ENCODE measurements at places on chromosomes 6 and 20.
A peak's percentile ranks its signal among the peaks of the same experiment; 100 is the strongest.

- DNase-seq = no peak
These were observed 71.5 kb downstream of the NCR2 start for GRCh38 chr6:41406728-41407489.

DNA sequence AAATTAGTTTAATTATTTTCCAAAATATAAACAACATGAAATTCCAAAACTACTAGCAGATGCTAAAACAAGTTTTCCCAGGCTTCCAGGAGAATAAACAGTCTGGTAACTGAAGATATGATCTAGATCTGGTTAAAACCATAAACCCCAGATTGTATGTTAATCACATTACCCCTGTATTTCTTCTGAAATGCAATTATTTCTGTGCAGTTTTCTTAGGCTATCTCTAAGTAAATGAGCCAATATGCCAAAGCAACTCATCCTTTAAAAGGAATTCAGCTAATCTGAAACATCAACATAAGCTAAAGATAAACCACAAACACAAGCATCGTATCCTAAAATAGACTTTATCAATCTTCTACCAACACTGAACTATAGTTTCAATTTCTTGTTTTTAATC, 44.6 kb upstream of the SENP6 start:
- no peak for DNase-seq

- no peak for DNase-seq
These were observed 35.4 kb downstream of the GCNT2 start for GRCh38 chr6:10556589-10556988.

DNA sequence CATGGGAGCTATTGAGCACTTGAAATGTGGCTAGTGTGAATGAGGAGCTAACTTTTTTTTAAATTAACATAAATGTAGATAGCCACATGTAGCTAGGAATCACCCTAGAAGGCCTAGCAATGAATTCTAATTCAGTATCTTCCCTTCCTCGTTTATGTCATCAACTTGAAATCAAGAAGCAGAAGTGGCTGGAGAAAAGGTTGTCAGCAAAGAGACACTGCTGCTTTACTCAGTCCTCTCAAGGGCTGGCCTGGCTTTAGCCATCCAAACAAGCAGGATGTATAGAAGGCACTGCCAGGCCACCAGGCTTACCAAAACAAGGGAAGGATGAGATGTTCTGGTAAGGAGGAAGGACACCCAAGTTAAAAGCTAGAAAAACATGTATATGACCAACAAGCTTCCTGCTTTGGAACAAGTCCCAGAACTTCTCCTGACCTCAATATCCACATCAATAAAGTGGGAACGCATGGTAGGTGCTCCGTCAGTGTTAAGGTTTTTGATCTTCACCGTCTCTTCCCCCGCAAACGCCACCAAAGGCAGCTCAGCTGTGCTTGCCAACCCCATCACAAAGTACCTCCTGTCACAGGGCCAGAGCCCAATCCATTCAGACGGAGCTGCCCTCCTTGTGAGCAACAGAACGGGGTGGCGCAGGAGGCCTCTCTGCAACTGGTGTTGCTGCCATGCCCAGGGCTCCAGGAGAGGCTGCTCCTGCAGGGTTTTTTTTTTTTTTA, 235.8 kb upstream of the RIN2 start:
- no peak for DNase-seq

DNA sequence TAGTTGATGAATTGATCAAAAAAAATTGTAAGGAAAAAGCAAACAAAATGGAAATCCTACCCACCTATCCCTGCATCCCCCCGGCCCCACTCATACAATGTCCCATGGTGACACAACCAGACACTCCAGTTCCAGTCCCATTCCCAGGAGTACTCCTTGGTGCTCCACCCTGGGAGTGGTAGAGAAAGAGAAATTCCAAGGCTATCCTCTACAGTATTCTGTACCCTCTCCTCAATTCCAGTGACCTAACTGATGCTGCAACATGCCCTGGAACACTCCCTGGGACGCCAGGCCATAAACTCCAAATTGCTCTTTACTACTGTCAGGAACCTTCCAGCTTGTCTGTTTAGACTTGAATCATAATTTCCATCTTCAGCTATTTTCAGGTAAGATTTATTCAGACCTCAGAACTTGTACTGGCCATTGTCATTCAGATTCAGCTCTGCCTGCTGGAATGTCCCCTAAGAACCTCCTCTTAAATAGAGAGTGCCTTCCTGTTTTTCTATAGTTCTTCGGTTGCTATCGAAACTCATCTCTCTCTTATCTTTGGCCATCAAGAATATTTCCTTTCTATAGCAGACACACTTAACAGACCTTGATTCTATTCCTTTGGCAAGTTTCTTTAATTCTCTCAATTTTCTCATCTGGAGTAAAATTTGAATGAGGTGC, 8.7 kb downstream of the GPX6 start:
- no peak for DNase-seq

- no peak for DNase-seq
These were observed 648.9 kb downstream of the PRKN start for GRCh38 chr6:162078667-162079066.

GRCh38 chr20:52496191-52496590, 304.6 kb upstream of the ZFP64 start:
- DNase-seq = no peak

GRCh38 chr6:169966312-169967181, 215.1 kb downstream of the ERMARD start:
- no peak for DNase-seq

GRCh38 chr20:7137395-7138151, 370.1 kb downstream of the BMP2 start:
- DNase-seq = no peak

- no peak for DNase-seq
These were observed 33.5 kb downstream of the WDR27 start for GRCh38 chr6:169668203-169668847.

- no peak for DNase-seq
These were observed 328.6 kb upstream of the SYNCRIP start for GRCh38 chr6:85971238-85971637.

GRCh38 chr20:39713076-39713840, 751.1 kb downstream of the DHX35 start:
- DNase-seq = no peak

- no peak for DNase-seq
These were observed 50.1 kb downstream of the PHF3 start for GRCh38 chr6:63685446-63686379.

- DNase-seq = no peak
These were observed 24.5 kb upstream of the SMOC2 start for GRCh38 chr6:168416531-168416930.

GRCh38 chr20:18805881-18806280, 7.7 kb upstream of the SCP2D1 start:
- no peak for DNase-seq

DNA sequence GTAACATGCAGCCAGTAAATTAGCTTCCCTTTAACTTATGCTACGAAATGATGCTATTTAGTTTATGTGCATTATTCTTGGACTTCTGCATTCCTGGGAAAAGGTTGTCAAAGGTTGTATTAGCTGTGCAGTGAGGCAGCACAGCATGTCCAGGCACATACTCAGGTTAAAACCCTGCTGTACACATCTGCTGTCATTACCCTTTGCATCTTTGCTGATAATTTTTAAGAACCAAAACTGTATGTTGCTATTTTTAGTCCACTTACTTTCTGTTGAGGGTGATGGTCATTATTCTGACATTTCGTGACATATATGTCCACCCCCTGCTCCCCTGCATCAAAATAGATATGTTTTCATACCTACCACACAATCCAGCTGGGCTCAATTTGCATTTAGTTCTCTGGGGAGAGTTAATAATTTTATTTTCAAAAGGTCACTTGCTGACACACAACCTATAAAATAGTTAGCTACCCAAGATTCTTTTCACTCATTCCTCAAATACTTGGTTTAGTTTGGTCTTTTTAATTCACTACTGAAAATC, 142.5 kb upstream of the SPACA1 start:
- DNase-seq = no peak

GRCh38 chr6:110625883-110626282, 149.5 kb upstream of the SLC22A16 start:
- DNase-seq = no peak

DNA sequence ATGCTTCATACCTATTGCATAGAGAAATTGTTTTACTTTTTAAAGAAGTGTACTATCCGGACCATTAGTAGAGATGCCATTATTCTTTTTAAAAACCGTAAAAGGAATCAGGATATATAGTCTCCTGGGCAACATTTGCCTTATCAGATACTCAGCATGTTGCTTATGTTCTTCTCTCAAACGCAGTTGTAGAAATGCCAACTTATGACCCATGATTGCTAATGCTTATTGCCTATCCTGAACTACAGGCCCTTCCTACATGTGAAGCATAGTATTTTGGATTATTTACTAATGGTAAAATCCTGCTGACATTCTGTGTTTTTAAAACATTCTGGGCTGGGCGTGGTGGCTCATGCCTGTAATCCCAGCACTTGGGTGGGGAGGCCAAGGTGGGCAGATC, 99.5 kb downstream of the FOXO3 start:
- no peak for DNase-seq

DNA sequence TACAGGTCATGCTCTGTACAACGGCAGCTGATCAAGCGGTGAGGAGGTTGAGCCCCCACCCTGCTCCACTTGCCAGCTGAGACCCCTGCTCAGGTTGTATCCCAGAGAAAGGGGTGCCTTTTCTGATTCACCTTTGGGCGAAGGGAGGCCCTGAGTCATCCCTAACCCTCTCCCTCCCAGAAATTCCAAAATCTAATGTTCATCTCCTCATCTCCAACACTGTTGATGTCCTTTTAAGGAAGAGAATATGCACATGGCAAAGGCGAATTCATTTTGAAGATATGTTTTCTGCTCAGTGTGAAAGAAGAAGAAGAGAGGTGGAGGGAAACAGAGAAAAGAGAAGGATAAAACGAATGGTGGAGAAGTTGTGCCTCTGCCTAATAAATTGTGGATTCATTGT, 120.5 kb downstream of the SCML4 start:
- DNase-seq = no peak

DNA sequence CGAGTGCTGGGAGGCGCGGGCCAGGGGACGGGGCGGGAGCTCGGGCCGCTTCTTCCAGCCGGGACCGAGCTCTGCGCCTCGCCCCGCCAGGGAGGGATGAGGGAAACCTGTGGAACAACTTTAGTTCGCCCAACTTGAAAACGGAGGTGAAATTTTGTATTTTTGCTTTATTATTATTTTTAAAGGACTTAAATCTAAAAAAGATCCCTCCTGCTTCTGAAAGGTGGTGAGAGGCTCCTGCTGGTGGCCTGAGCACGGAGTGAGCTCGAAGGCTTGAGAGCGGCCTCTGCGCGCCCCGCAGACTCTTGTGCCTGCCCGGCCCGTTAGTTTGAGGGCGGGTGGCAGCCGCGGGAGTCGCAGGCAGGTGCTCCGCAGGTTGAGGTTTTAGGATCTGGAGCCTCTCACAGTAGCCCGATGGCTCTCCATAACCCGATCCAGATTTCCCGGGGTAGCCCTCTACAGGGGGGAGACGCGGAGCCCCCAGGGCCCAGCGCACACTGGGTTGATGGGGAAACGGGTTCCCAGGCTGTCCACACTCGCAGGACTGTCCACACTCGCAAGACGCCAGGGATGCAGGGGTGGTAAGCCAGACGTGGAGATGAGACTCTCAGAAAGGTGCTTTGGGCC, 46.2 kb upstream of the SUPT3H start:
- no peak for DNase-seq

DNA sequence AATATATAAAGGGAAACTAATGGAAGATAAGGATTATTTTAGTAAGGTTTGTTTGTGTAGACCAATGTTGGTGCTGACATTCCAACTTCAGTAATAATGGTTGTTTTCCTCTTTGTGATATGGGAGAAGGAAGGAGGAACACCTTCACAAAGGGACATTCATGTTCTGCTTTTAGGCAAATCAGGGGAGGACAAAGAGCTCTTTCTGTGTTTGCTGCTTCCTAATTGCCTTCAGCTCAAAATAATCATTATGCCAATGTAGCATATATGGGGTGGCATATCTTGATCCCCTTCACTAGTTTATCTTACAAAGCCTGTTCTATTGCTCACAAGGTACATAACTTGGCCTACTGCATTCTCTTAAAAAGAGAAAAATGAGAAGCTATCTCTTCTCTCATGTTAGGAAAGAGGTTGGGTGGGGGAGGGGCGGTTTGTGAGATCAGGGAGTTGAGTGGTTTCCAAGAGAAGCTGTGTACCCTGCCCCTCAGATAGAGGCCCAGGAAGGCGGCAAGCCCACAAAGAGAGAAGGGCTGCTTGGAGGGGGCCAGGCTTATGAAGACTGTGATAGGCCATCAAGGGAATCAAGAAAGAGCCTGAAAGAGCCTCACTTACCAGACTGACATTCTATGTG, 4.7 kb upstream of the ADGRG6 start:
- no peak for DNase-seq

- DNase-seq = no peak
These were observed 24.8 kb downstream of the E2F3 start for GRCh38 chr6:20426177-20427082.

GRCh38 chr6:14089224-14089623, 28.3 kb upstream of the CD83 start:
- no peak for DNase-seq

- no peak for DNase-seq
These were observed 69.8 kb downstream of the DZANK1 start for GRCh38 chr20:18397030-18397429.

- peak; percentile 57 for DNase-seq
These were observed 551.6 kb upstream of the CITED2 start for GRCh38 chr6:139925894-139926641.

- DNase-seq = peak; percentile 39
These were observed 9.2 kb upstream of the SIRPD start for GRCh38 chr20:1566701-1567100.

DNA sequence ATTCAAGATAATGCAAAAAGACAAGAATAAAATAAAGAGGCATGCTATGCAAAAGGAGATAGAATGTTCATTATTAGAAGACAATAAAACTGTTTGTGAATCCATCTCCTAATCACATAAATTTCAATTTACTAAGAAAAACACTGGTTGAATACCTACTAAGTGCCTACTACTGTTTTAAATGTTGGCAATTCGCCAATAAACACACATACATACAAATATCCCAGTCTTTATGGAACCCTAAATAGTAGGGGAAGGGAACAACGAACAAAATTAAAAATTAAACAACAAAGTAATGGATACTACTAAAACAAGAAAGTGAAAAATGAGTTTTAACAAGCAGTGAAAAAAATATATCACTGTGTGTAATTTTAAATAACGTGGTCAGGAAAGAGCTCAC, 158.5 kb downstream of the TBC1D32 start:
- no peak for DNase-seq

- no peak for DNase-seq
These were observed 45.3 kb downstream of the SLC2A12 start for GRCh38 chr6:134007077-134007476.

DNA sequence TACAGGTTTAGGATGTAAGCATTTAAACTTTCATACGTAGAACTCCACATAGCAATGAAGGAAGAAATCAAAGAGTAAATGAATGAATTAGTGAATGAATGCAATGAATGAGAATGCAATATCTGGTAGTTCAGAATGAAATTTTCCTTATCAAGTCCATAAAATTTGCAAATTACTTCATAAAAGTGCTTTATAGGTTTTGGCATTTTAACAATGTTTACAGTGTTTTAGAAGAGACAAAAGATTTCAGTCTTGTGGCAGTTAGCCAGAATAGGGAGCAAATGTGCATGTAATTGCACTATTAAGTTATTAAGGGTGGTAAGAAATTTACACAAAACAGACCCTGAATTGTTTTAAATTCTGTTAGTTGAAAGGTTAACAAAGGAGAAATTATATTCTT, 739.4 kb upstream of the FLRT3 start:
- DNase-seq = no peak
